Calu3 (cell line): ENCODE measurements at places on chromosomes 6 and 20. TPM values are rescaled to one million over a fixed set of nuclear protein-coding genes. Genes with fewer than 3 reads are reported as not detected.

GRCh38 chr20:21505810-21506530 is 7.9 kb downstream of the NKX2-2 start:
- no peaks in the 10 kb centered on the region for H3K4me1 ChIP-seq
- H3K27ac ChIP-seq, result no peak overlapping the region
- no peak overlapping the region for H3K4me3 ChIP-seq
- no peaks in the 10 kb centered on the region for H3K27me3 ChIP-seq
- no peaks in the 10 kb centered on the region for H3K36me3 ChIP-seq
- DNase-seq, result peak; percentile 13

GRCh38 chr6:13427316-13427715 is 60.1 kb downstream of the GFOD1 start:
- no peaks in the 10 kb centered on the region for H3K36me3 ChIP-seq
- no peak for DNase-seq
- H3K4me3 ChIP-seq, result no peak overlapping the region

Gene TRDN
- total RNA-seq, result not detected in 2 replicates

DNA sequence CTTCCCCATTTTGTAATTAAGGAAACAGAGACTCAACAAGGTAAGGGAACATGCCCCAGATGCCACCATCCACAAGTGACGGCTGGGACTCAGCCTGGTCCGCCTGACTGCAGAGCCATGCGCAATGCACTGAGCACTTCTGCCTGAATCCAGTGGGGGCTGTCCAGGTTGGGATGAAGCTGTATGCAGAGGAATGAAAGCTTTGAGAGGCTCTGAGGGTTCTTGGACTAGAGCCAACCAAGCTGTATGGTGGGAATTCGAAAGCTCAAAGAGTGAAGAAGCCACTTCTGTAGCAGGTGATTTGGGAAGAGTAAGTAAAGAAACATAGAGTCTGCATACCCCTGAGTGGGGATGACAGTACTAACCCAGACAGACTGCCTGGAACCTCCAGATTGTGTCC is 127.6 kb upstream of the AKAP12 start:
- no peak for DNase-seq
- H3K27me3 ChIP-seq, result no peaks in the 10 kb centered on the region
- no peaks in the 10 kb centered on the region for H3K4me1 ChIP-seq
- H3K27ac ChIP-seq, result no peak overlapping the region
- H3K36me3 ChIP-seq, result no peaks in the 10 kb centered on the region
- H3K4me3 ChIP-seq, result no peak overlapping the region

Gene ELOVL4
- total RNA-seq, result 1.6 and 2.1 TPM in 2 replicates

Gene ARFGEF3
- 15.4 and 16.3 TPM in 2 replicates for total RNA-seq

DNA sequence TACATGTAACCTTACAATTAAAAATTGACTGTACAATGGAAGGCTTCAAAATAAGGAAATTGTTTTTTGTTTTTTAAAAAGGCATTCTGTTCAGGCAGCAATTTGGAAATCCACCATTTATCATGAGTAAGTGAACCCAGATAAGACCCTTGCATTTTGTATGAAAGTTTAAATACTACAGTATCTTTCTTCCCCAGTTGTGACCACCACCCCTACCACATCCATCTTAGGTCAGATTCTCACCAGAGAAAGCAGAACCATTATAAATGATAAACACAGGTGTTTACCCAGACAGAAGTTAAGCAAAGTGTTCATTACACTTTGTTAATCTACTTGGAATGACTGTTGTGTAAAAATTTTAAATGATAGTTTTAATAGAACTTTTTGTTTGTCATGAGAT is 20.2 kb downstream of the SENP6 start:
- peaks cover 19% of the 10 kb centered on the region for H3K36me3 ChIP-seq
- DNase-seq, result no peak
- H3K27me3 ChIP-seq, result no peaks in the 10 kb centered on the region
- H3K4me1 ChIP-seq, result peaks cover 15% of the 10 kb centered on the region
- no peak overlapping the region for H3K27ac ChIP-seq
